ENCODE measurements at places on chromosomes 16 and 17. TPM values are rescaled to one million over a fixed set of nuclear protein-coding genes. Genes with fewer than 3 reads are reported as not detected.

DNA sequence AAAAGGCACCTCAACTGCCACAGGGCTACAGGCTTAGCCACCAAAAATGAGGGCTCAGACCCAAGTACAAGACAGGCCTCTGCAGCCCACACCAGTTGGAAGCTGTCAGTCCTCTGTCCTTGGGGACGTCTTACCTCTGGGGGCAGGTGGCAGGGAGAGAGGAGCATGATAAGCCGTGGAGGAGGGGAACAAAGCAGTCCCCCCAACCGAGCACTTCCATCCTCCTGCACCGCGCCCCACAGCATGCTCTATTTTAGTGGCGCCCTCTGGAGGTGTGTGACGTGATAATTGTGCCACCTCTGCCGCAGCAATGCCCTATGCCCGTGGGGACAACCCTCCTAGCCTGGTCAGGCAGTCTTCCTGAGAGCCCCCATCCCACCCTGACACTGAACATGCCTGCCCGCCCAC lies 13.6 kb downstream of the G6PC3 start:
- no peak for DNase-seq

- no peak for DNase-seq
These were observed 235.2 kb upstream of the SOX9 start for GRCh38 chr17:71885662-71886061.

DNA sequence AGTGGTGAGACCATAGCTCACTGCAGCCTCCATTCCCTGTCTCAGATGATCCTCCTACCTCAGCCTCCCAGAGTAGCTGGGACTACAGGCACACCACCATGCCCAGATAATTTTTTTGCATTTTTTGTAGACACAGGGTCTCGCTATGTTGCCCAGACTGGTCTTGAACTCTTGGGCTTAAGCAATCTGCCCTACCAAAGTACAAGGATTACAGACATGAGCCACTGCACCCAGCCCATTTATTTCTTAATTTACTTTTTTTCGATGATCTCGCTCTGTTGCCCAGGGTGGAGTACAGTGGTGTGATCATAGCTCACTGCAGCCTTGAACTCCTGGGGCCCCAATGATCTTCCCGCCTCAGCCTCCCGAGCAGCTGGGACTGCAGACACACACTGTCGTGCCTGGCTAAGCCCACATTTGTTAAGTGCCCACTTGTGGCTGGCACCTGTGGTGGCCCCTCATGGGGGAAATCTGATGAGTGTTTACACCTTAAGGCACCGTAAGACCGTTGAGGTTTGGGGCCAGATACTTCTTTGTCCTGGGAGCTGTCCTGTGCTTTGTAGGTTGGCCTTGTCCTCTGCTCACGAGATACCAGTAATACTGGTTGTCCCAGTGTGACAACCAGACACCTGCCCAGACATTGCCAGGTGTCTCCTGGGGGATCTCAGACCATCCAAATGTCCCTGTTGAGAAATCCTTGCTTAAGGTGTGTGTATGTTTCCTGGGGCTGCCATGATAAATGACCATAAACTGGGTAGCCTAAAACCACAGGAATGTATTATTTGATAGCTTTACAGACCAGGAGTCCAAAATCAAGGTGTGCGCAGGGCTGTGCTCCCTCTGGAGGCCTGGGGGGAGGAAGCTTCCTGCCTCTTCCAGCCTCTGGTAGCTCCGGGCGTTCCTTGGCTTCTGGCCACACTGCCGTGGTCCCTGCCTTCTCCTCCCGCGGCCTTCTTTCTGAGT lies 141.4 kb upstream of the GSE1 start:
- DNase-seq: no peak

DNA sequence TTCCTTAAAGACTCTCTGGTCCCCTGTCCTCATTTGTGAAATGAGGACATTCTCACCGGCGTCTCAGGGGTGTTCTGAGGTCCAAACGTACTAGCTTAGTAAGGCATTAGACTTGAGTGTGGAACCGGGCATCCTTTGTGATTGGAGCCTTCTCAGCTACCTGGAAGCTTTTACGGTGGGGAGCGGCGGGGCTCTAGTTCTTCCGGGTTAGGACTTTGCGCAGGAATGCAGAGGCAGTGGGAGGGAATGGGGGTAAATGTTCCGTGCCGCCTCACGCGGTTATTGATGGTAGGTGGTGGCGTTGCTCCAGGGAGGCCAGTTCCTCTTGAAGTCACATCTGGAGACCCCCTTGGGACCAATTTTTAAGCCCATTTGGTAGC lies 113.6 kb downstream of the SNX29 start:
- DNase-seq: no peak

GRCh38 chr17:80892019-80892855 lies 99.4 kb upstream of the CHMP6 start:
- peak; percentile 88 for DNase-seq

DNA sequence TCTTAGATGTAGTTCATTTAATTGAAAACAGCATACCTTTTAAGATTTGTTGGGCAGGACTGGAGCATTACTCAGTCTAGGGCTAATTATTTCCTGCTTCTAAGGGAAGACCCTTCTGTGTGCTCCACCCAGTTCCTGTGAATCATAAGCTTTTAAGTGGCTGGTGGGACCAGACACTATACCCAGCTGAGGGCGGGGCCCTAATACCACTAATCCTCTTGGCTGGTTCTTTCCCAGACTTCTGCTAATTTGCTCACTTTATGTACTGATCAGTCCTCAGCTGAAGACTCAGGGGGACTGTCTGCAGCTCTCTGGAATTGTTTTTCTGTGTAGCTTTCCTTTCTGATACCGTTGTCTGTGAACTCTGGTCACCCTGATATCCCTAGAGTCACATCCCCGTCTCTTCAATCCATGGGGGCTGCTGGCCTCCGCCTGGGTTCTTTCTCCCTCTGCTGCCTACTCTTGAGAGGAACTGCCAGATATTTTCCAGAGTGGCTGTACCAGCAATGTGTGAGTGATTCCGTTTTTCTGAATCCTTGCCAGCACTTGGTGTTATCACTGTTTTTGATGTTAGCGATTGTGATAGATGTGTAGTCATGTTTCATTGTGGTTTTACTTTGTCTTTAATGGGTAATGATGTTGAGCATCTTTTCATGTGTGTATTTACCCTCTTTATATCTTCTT lies 35.1 kb downstream of the MFSD11 start:
- peak; percentile 26 for DNase-seq

- DNase-seq: no peak
These were observed 32.4 kb downstream of the HAPSTR1 start for GRCh38 chr16:9123871-9124270.

DNA sequence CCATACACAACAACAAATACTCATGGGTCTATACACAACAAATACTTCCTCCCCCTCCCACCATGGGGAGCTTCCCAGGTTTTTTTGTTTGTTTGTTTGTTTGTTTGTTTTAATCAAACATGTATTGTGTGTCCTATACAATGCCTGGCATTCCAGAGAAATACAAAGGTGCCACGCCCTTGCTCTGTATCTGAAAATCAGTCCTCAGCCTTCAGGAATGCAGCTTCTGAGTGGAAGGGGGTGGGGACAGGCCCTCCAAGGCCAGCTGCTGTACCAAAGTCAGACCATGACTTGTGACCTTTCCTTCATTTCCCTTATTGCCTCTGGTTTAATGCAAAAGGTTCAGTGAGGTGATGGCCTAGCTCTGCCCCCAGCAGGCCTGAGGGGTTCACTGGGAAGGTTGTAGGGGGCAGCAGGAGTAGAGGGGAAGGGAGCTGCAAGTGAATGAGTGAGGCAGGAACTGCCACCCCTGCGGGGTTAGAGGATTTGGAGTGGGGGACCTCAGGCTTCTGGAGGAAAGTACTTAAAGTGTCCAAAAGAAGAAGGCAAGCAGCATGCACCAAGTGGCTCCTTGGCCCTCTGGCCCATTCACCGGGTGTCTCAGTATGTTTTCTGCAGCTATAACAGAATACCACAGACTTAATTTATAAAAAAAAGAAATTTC lies 105.2 kb downstream of the CLEC16A start:
- DNase-seq: no peak

DNA sequence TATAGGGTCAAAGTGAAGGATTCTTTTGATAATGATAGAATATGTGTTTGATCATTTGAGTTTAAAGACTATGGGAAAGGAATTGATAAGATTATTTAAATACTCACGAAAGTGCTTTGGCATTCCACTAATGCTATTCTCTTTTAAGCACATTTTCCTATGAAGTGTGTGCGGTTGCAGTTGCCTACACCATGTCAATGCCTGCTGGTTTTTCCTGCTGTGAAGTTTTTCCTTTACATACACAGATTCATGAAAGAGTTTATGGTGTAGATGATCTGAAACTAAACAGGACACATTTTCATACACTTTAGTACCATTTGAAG lies 78.7 kb downstream of the VMP1 start:
- no peak for DNase-seq

DNA sequence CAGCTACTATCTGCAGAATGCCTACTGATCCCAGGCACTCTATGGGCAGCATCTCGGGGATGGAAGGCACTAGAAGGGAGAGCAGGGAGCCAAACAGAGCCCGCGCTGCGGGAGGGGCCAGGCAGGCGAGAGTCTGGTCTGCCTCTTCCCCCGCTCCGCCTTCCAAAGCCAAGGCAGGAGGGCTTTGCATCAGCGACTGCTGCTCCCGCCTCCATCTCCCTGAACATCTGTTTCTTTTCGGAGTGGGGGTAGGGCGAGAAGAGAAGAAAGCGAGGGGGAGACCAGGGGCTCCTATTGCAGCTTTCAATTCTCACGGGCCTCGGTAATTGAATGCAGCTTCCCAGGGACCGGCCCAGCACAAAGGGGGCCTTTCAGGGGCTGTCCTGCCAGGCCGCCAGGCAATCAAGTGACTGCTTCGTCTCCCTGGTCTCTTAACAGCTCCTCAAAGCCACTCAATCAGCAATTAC lies 31.4 kb upstream of the CDC42EP4 start:
- no peak for DNase-seq

DNA sequence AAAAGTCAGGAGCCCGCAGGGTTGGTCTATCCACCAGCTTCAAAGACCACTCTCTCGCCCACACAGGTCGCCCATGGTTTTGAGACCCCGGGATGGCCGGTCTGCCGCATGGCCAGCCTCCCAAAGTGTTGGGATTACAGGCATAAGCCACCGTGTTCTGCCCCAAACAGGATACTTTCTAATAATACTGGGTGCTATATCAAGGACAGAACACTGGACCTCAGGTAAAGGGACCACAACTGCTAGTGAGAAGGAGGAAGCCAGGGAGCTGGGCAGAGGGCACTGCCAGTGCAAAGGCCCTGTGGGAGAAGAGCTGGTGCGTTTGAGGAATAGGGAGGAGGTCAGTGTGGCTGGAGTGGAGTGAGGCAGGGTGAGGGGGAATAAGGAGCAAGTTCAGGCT lies 34.1 kb downstream of the IL21R start:
- no peak for DNase-seq

GRCh38 chr17:75719732-75720131 lies 1.5 kb upstream of the ITGB4 start:
- DNase-seq: no peak

DNA sequence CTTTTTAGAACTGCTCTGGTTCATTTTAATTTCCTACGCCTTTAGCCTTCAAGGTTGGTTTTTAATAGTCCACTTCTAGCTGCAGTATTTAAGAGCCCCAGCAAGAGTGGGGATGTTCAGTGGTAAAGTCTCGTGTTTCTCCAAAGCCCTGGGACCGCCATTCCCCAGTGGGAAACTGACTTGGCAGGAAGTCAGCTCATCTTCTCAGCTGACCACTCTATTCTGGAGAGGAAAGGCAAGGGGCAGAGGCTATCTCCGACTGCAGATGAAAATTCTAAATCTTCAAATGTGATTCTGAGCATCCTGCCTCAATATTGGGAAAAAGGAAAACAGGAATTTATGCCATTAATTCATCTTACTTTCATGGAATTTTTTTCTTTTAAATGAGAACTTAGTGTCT lies 35.5 kb downstream of the HS3ST3B1 start:
- DNase-seq: no peak

DNA sequence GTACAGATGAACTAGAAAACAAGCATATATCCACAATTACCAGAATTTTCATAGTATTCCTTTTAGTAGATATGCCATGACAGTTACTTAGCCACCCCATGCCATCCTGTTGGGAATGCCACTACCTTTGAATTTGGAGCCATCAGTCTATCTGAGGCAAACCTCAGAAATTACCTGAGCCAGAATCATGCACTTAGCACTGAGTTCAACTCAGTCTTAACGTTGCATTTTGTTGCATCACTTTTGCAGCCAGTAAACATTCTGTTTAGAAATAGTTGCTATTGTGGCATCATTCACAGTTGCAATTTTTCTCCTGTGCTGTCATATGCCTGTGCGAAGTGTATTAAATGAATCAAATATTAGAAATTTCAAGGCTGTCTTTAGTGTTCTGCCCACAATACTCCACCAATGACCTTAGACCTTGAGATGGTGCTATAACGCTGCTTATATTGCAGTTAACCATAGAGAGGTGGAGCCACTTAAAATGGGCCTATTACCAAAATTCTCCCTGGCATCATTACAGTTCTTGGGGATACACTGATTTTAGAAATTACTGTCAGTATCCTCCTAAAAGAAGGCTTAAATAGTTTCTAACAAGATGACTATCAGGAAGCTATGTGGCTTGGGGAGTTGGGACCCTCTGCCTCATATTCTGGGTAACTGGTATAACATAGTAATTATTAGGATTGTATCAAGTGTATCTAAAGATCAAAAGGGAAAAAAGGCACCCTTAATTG lies 11.1 kb downstream of the PTRH2 start:
- DNase-seq: no peak

DNA sequence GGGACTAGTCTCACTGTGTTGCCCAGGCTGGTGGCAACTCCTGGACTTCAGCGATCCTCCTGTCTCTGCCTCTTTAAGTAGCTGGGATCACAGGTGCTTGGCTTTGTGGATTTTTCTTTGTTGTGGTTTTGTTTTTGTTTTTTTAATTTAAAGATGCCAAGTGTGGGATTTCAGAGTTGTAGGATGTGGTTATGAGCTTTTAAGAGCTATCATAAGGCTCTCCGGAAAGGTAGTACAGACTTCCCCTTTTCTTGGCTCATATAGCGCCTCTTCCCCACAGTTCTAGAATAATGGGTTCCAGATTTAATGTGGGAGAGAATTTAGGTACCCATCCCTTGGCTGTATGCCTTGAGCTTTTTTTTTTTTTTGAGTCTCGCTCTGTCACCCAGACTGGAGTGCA lies 17.1 kb downstream of the AKAP1 start:
- no peak for DNase-seq

GRCh38 chr17:76866774-76867577 lies 1.2 kb upstream of the MGAT5B start:
- DNase-seq: no peak

ITGAD gene
- not detected for polyA plus RNA-seq

HIGD1B gene
- not detected for polyA plus RNA-seq

CCR7 gene
- polyA plus RNA-seq: 0.63 TPM

USP6 gene
- polyA plus RNA-seq: not detected
